ENCODE measurements at places on chromosomes 16 and 17. TPM values are rescaled to one million over a fixed set of nuclear protein-coding genes. Genes with fewer than 3 reads are reported as not detected.
A peak's percentile ranks its signal among the peaks of the same experiment; 100 is the strongest.

DNA sequence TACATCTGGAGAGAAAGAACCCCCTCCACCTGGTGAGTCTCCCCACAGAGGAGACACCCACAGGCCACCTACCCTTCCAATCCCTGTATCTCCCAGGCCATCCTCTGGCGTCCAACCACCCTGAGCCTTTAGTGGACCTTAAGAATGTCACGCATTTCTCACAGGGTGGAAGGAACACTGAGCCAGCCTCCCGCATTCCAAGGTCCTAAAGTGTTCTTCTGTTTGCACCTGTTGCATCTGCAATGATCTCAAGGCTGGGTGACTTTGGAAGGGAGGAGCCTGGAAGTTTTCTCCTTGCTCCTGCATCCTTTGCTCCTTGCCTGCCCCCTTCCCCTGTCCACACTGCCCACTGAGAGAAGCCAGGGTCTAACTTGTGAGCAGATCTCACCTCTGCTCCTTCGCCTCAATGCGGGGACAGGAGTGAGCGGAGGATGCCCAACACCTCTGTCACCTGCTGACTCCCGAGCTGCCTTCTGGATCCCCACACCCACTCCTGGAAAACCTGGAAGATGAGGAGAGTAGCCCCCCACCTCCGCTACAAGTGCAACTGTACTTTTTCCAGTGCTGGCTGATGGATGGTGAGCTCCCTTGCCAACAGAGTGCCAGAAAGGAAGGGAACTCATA is 3.7 kb downstream of the CHST5 start:
- no peaks in the 10 kb centered on the region for H3K4me1 ChIP-seq
- H3K27ac ChIP-seq, result no peak overlapping the region
- no peak for DNase-seq
- no peaks in the 10 kb centered on the region for H3K27me3 ChIP-seq

GRCh38 chr16:85651629-85652430 is 36.9 kb downstream of the GINS2 start:
- H3K27ac ChIP-seq, result no peak overlapping the region
- H3K36me3 ChIP-seq, result peaks cover 10% of the 10 kb centered on the region
- no peak overlapping the region for H3K4me3 ChIP-seq
- no peaks in the 10 kb centered on the region for H3K27me3 ChIP-seq
- DNase-seq, result no peak

GRCh38 chr17:38746004-38746848 is 1.9 kb downstream of the PCGF2 start:
- peak overlapping the region; percentile 95 for H3K27ac ChIP-seq
- peak overlapping the region; percentile 99 for H3K4me3 ChIP-seq
- H3K27me3 ChIP-seq, result no peaks in the 10 kb centered on the region
- no peak for DNase-seq
- H3K4me1 ChIP-seq, result peaks cover 32% of the 10 kb centered on the region

- no peaks in the 10 kb centered on the region for H3K36me3 ChIP-seq
These were observed 17.0 kb downstream of the GJD3 start for GRCh38 chr17:40347319-40348135.

- no peaks in the 10 kb centered on the region for H3K27me3 ChIP-seq
- H3K4me1 ChIP-seq, result no peaks in the 10 kb centered on the region
- H3K27ac ChIP-seq, result no peak overlapping the region
- no peak for DNase-seq
- H3K4me3 ChIP-seq, result no peak overlapping the region
These were observed 57.4 kb downstream of the SLC47A1 start for GRCh38 chr17:19590912-19591551.

GRCh38 chr16:73404001-73404400 is 356.1 kb upstream of the ZFHX3 start:
- peaks cover 35% of the 10 kb centered on the region for H3K27me3 ChIP-seq
- H3K4me3 ChIP-seq, result no peak overlapping the region
- no peaks in the 10 kb centered on the region for H3K36me3 ChIP-seq
- DNase-seq, result no peak
- H3K27ac ChIP-seq, result no peak overlapping the region

- peaks cover 26% of the 10 kb centered on the region for H3K4me1 ChIP-seq
- no peak for DNase-seq
- H3K36me3 ChIP-seq, result peaks cover 36% of the 10 kb centered on the region
- H3K4me3 ChIP-seq, result no peak overlapping the region
These were observed 17.4 kb upstream of the SUPT4H1 start for GRCh38 chr17:58369214-58370031.

GRCh38 chr17:14756479-14756878 is 455.6 kb downstream of the HS3ST3B1 start:
- H3K27ac ChIP-seq, result no peak overlapping the region
- H3K4me3 ChIP-seq, result no peak overlapping the region
- no peaks in the 10 kb centered on the region for H3K27me3 ChIP-seq
- no peaks in the 10 kb centered on the region for H3K4me1 ChIP-seq
- no peak for DNase-seq

DNA sequence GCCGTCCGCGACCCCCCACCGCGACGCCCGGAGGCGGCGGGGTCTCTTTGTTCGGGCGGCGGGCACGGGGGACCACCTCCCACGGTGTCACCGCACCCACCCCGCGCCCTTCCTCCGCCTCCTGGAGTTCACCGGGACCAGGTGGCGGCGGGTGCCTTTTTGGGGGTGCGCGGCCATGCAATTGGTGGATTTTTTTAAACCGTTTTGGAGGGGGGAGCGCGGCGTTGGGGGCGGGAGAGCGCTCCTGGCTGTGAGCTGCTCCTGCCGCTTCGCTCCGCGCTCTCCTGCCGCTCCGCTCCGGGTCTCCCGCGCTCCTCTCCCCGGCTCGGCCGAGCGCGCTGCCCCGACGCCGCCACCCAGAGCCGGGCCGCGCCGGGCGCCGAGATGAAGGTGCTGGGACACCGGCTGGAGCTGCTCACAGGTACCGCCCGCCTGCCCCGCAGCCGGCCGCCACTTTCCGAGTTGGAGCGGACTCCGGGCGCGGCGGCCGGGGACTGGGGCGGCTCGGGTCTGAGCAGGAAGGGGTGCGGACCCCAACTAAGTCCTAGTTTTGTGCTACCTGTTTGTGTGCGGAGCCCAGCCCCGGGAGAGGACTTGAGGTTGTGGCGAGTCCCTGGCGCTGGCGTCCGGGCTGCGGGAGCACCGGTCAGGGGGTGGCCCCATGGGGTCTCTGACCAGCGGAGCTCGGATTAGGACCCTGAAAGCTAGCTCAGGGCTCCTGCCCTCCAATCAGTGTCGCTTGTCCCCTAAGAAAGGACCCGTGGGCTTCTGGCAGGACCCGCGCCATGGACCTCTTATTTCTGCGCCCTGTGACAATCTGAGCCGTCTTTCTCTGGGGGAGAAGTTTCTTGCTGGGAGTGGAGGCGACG is 35.7 kb upstream of the NDRG4 start:
- no peaks in the 10 kb centered on the region for H3K27me3 ChIP-seq
- H3K4me3 ChIP-seq, result no peak overlapping the region

- H3K4me3 ChIP-seq, result no peak overlapping the region
- no peaks in the 10 kb centered on the region for H3K27me3 ChIP-seq
- no peaks in the 10 kb centered on the region for H3K4me1 ChIP-seq
- no peak for DNase-seq
- no peak overlapping the region for H3K27ac ChIP-seq
These were observed 9.3 kb upstream of the CNP start for GRCh38 chr17:41957031-41957868.

DNA sequence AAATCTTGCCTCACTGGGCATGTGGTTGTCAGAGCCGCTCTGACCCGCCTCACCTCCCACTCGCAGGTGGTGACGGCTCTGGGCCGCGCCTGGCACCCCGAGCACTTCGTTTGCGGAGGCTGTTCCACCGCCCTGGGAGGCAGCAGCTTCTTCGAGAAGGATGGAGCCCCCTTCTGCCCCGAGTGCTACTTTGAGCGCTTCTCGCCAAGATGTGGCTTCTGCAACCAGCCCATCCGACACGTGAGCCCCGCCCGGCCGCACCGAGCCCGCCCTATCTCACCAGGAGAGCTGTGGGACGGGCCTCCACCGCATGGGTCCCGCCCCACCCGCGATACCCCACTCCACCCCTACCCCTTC is 4.0 kb downstream of the TGFB1I1 start:
- H3K36me3 ChIP-seq, result no peaks in the 10 kb centered on the region
- DNase-seq, result no peak
- no peak overlapping the region for H3K4me3 ChIP-seq

DNA sequence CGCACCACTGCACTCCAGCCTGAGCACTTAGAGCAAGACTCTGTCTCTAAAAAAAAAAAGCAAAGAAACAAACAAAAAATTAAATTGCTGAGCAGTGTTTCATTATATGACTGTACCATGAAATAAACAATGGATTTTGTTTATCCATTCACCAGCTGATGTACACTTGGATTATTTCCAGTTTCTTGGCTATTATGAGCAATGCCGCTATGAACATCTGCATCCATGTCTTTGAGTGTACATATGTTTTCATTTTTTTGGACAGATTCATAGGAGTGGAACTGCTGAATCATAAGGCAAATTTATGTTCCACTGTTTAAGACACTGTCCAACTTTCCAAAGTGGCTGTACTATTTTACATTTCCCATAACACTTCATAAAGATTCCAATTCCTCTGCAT is 8.0 kb downstream of the RNF157 start:
- no peak for DNase-seq
- no peak overlapping the region for H3K4me3 ChIP-seq
- H3K4me1 ChIP-seq, result peaks cover 7% of the 10 kb centered on the region
- no peak overlapping the region for H3K27ac ChIP-seq
- H3K36me3 ChIP-seq, result no peaks in the 10 kb centered on the region

GRCh38 chr17:45936610-45937009 is 42.3 kb downstream of the MAPT start:
- no peaks in the 10 kb centered on the region for H3K36me3 ChIP-seq
- H3K4me1 ChIP-seq, result no peaks in the 10 kb centered on the region
- no peak overlapping the region for H3K4me3 ChIP-seq
- no peaks in the 10 kb centered on the region for H3K27me3 ChIP-seq

DNA sequence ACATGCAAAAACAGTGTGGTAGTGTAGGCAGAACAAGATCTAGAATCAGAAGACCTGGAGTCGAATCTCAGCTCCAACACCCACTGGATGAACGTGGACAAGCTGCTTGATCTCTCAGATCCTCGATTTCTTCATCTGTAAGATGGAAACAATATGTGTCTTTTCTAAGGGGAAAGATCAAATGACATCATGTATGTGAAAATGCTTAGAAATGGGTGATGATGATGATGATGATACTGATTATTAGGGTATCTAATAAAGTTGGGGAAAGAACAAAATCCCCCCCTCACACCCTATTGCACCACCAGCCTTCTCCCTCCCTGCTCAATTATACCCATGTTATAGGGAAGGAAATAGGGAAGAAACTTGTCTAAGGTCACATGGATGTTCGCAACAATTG is 10.9 kb downstream of the DYNLL2 start:
- DNase-seq, result no peak
- no peaks in the 10 kb centered on the region for H3K27me3 ChIP-seq
- no peaks in the 10 kb centered on the region for H3K4me1 ChIP-seq
- peaks cover 38% of the 10 kb centered on the region for H3K36me3 ChIP-seq

GRCh38 chr16:82639666-82640336 is 13.0 kb downstream of the CDH13 start:
- H3K27ac ChIP-seq, result no peak overlapping the region
- H3K4me1 ChIP-seq, result no peaks in the 10 kb centered on the region
- peak; percentile 42 for DNase-seq
- no peaks in the 10 kb centered on the region for H3K36me3 ChIP-seq

- no peak overlapping the region for H3K4me3 ChIP-seq
- H3K27ac ChIP-seq, result peak overlapping the region; percentile 45
- peaks cover 24% of the 10 kb centered on the region for H3K36me3 ChIP-seq
- no peaks in the 10 kb centered on the region for H3K27me3 ChIP-seq
- H3K4me1 ChIP-seq, result peaks cover 15% of the 10 kb centered on the region
These were observed 5.6 kb downstream of the CPNE7 start for GRCh38 chr16:89581045-89581695.

DNA sequence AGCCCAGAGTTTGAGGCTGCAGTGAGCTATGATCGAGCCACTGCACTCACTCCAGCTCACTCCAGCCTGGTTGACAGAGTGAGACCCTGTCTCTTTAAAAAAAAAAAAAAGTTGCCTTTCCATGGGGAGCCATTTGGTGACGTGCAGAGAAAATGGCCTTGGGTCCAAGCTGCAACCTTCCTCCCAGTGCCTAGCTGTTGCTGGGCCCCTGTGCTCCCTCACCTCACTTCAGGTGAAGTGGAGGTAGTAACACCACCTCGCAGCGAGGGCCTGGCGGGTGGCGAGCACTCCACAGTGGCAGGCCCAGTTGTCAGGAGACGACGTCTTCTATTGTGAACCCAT is 17.4 kb downstream of the SYT17 start:
- H3K27ac ChIP-seq, result no peak overlapping the region
- DNase-seq, result no peak
- no peaks in the 10 kb centered on the region for H3K27me3 ChIP-seq

GRCh38 chr16:8736123-8736668 is 61.2 kb downstream of the TMEM186 start:
- H3K27ac ChIP-seq, result no peak overlapping the region
- H3K27me3 ChIP-seq, result no peaks in the 10 kb centered on the region
- DNase-seq, result no peak
- H3K36me3 ChIP-seq, result no peaks in the 10 kb centered on the region
- no peak overlapping the region for H3K4me3 ChIP-seq

DNA sequence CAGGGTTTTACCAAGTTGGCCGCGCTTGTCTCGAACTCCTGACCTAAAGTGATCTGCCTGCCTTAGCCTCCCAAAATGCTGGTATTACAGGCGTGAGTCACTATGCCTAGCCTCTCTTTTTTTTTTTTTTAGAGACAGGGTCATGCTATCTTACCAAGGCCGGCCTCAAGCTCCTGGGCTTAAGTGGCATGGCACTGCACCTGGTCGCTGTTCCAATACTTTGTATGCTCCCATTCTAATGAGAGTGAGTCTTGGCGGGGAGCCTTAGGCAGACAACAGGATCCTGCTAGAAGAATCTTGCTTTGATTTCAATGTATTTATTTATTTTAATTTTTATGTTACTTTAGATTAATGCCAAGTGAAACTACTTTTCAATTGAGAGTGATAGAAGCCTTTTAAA is 21.9 kb downstream of the TOM1L2 start:
- no peak for DNase-seq
- no peak overlapping the region for H3K4me3 ChIP-seq
- H3K4me1 ChIP-seq, result peaks cover 23% of the 10 kb centered on the region
- no peaks in the 10 kb centered on the region for H3K27me3 ChIP-seq

The CDH5 gene
- 0.15 TPM for total RNA-seq

The CCL17 gene
- not detected for total RNA-seq

The THOC6 gene
- total RNA-seq, result 62.9 TPM

The TBC1D3G gene
- not detected for total RNA-seq

The FKBP10 gene
- 78.5 TPM for total RNA-seq

The NPIPB2 gene
- total RNA-seq, result 10.7 TPM

The SEPTIN1 gene
- 3.4 TPM for total RNA-seq

The PTX4 gene
- total RNA-seq, result not detected

The KRT24 gene
- total RNA-seq, result not detected

The CCDC200 gene
- total RNA-seq, result not detected

The SPN gene
- total RNA-seq, result 0.47 TPM

The KRTAP9-8 gene
- not detected for total RNA-seq

The NOD2 gene
- 5.4 TPM for total RNA-seq

All from HCT116 (cell line).